ENCODE measurements at places on chromosomes 1 and 21.

GRCh38 chr1:22636927-22637326, 499 bp downstream of the C1QA start:
- no peak for DNase-seq

- DNase-seq: no peak
These were observed 17.2 kb downstream of the OMA1 start for GRCh38 chr1:58529284-58529683.

- peak; percentile 82 for DNase-seq
These were observed 143.1 kb downstream of the TGFBR3 start for GRCh38 chr1:91742848-91743292.

DNA sequence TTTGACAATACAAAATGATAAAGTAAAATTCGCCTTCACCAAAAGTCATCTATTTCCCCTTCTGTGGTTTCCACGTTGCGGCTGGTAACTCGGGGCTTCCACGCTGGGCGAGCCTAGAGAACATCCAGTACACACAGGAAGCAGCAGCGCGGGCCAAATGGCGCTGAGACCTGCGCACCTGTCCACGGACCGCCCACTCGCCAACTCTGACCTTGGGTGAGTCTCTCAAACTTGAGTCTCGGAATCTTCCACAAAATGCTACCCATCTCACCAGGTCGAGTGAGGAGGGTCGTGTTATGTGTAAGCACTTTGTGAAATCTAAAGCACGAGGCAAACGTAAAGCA, 820 bp upstream of the TTF2 start:
- no peak for DNase-seq

DNA sequence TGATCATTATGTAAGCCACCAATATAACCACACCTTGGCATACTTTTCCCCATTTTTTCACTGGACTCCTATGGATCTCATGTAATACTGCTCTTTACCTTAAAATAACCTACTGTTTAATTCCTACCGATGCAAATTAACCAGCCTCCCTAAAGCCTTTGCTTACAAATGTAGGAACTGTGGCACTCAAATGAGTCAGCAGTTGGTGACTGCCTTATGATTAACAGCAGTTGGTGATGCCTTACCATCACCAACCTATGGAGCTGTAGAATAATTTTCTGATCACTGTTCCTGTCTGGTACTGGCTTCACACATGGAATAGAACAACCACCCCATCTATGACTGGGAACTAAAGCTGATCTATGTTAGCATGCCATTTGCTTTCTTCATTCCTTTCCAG, 7.8 kb upstream of the NUDT17 start:
- no peak for DNase-seq

Data from right atrium auricular region (tissue), 2 donors.